Stimulated activated CD8-positive, alpha-beta memory T cell treated with anti-CD3 and anti-CD28 coated beads, Interleukin-12 subunit alpha, Interleukin-12 subunit beta, amount 100 ng/mL, for 1 hour (primary cell): ENCODE measurements at places on chromosomes 2 and 18.

GRCh38 chr2:22967756-22968155 is 417.2 kb upstream of the KLHL29 start:
- no peak for DNase-seq

GRCh38 chr2:2681085-2681484 is 350.0 kb upstream of the MYT1L start:
- DNase-seq, result no peak

GRCh38 chr2:233002829-233003657 is 10.0 kb downstream of the NGEF start:
- DNase-seq, result no peak

GRCh38 chr18:59448546-59448945 is 89.5 kb upstream of the LMAN1 start:
- no peak for DNase-seq

DNA sequence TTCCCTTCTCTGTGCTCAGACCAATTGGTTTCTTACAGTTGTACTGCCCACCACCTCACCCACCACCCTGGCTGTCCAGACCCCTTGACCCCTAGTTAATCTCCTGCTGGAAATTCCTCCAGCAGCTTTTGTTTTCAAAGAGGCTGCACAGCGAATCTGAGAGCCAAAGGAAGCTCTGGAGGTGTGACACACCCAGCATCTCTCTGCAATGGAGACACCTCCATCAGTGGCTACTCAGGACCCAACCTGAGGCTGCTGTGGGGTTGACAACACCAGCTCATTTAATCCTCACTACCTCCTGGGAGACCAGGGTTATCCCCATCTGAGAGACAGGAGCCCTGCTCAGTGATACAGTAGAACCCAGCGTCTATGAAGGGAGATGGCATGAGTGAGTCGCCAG is 86.4 kb downstream of the BIN1 start:
- DNase-seq, result no peak

GRCh38 chr2:31693882-31694281 is 113.1 kb upstream of the SRD5A2 start:
- DNase-seq, result no peak

GRCh38 chr2:70964596-70965386 is 13.6 kb upstream of the ANKRD53 start:
- peak; percentile 73 for DNase-seq

- no peak for DNase-seq
Measured at GRCh38 chr18:76456018-76456750, 38.9 kb downstream of the ZNF516 start.

DNA sequence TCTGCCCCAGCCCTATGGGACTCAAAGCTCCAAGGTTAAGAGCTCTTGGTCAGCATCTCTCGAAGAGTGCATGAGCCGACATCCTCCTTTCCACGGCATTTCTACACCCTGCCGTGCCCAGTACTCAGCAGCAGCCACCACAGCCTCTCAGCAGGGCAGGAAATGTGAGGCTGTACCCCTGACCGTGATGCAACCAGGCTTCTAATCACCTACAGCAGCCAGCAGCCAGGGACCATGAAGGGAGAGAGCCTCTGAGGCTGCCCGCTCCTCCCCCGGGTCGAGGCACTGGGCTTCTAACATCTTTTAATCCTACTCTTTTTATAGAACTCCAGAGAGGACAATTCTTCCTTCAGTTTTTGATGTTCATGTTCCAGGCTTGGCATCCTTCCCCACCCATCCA is 6.5 kb downstream of the CYS1 start:
- DNase-seq, result no peak

DNA sequence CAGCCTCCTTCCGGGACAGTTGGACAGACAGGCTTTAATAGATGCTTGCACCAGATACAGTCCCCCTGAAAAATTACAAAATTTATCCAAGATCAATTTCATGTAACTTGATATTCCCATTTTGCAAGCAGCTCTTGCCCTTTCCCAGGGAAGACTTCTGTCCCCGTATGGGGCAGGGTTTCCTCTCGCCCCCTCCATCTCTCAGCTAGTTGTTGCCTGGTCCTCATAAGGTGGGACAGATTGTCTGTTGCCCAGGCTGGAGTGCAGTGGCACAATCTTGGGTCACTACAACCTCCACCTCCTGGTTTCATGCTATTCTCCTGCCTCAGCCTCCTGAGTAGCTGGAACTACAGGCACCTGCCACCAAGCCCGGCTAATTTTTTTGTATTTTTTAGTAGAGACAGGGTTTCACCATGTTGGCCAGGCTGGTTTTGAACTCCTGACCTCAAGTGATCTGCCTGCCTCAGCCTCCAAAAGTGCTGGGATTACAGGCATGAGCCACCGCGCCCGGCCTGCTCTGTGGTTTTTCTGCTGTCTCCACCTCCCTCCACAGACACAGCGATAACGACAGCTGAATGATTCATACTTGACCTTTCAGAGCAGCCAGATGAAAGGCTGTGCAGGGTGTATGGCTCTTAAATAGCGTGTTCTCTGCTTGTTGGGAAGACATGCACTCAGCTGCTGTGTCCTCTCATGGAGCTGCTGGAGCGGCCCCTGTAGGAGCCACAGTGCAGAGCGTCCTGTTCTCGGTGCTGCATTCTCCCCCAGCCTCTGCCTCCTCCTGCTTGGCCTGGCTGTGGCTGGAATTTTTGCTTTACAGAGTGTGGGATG is 61.4 kb downstream of the TTC39C start:
- peak; percentile 49 for DNase-seq

GRCh38 chr2:239956818-239957261 is 68.3 kb downstream of the NDUFA10 start:
- no peak for DNase-seq

DNA sequence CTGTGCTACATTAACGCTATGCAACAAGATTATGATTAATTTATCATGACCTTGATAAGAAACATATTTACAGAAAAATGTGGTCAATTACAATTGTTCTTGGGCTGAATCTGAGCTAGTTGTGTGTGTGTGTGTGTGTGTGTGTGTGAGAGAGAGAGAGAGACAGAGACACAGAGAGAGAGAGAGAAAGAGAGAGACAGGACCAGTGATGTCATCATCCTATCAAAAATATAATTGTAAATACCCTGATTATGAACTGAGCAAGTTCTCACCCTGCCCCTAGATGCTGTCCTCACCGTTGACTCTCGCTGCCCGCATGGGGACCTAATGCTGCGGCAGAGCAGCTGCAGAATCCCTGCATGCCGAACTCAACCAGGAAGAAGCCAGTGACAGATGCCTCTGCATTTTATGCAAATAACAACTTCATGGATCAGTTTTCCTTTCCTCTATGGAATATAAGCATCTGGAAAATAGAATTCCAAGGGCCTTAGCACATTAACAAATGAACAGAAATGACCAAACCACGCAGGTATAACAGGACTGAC is 512.5 kb downstream of the PLCL1 start:
- no peak for DNase-seq

- DNase-seq, result no peak
Measured at GRCh38 chr18:6021306-6022073, 126.2 kb upstream of the TMEM200C start.

- DNase-seq, result no peak
Measured at GRCh38 chr2:5849562-5849961, 157.4 kb downstream of the SOX11 start.

- no peak for DNase-seq
Measured at GRCh38 chr2:44718431-44718830, 223.1 kb upstream of the SIX3 start.
